ENCODE measurements at places on chromosomes 16 and 17. TPM values are rescaled to one million over a fixed set of nuclear protein-coding genes. Genes with fewer than 3 reads are reported as not detected.

ASGR1 gene
- total RNA-seq: 15.6 TPM

OTOA gene
- 1.1 TPM for total RNA-seq

MRPL12 gene
- total RNA-seq: 4.7 TPM

RGS11 gene
- total RNA-seq: 2.8 TPM

YBX2 gene
- 2.7 TPM for total RNA-seq

CDK5RAP3 gene
- total RNA-seq: 61.6 TPM

PDIA2 gene
- 6.4 TPM for total RNA-seq

PRAC1 gene
- not detected for total RNA-seq
